ENCODE measurements at places on chromosomes 12 and 14. TPM values are rescaled to one million over a fixed set of nuclear protein-coding genes. Genes with fewer than 3 reads are reported as not detected.

- DNase-seq = no peak
Measured at GRCh38 chr14:91281346-91281745, 36.8 kb upstream of the GPR68 start.

- no peak for DNase-seq
Measured at GRCh38 chr14:23406725-23407355, 1.2 kb downstream of the MYH6 start.

- DNase-seq = peak; percentile 14
Measured at GRCh38 chr12:121894633-121895032, 6.0 kb downstream of the PSMD9 start.

- no peak for DNase-seq
Measured at GRCh38 chr12:41228066-41228820, 40.1 kb downstream of the PDZRN4 start.

DNA sequence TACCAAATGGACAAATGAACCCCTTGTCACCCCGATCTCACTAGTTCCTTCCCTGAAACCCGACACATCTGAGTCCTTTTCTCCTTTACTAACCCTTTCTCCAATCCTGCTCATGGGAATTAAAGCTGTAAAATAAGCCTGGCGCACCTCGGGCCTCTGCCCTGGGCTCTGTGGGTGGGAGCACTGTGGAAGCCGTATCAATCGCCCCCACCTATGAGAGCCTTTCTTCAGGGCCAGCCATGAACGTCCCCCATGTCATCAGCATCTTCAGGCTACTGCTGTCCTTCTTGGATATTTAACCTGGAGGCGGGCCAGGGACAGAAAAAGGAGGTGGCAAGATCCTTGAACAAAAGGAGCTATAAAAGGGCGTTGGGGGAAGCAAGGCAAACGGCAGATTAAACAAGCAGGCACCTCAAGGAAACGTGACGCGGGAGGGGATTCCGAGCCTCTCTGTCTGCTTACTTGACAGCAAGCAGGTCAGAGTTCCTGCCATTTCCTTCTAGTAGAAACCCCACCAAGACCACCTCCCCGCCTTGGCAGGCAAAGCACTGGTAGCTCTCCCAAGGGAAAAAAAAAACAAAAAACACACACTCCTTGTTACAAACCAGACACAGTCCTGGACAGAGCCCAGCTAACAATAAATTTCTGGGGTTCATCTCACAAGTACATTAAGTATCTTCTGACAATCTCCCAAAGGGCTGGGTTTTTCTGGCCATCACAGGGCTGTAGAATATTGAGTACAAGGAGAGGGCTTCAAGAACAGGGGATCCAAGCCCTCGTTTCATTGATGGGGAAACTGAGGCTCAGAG is 62.9 kb downstream of the DPF3 start:
- no peak for DNase-seq

DNA sequence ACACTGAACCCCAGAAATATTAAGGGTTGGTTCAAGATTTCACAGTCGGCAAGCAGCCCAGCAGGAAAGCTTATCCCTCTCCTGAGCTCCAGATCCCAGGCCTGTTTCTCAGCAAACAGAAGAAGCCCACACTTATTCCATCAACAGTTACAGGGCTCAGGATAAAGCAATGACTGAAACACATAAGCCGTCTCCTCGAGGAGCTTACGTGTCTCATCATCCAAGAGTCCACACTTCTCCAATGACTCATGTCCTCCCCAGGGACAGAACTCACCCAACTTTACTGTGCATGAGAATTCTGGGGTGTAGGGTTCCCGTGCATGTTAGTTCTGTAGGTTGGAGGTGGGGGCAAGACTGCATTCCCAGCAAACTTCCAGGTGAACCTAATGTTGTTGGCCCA is 31.2 kb downstream of the GSC start:
- no peak for DNase-seq

DNA sequence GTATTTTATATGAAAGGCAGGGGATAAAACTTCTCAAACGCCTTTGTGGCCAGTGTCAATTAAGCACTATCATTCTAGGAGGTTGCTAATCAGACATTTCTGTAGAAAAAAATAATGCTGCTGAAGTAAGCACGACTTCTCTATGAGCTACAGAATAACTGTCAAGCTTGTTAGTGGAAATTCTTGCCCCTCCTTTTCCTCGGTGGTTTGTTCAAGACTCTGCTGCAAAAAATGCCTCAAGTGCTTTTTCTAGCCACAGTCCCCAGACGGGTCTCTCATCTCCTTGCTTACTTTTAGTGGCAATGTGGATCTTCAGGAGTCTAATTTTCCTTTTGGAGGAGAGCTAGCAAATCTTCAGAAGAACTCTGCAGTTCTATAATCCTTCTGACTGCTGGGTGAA is 452.0 kb downstream of the FUT8 start:
- no peak for DNase-seq

DNA sequence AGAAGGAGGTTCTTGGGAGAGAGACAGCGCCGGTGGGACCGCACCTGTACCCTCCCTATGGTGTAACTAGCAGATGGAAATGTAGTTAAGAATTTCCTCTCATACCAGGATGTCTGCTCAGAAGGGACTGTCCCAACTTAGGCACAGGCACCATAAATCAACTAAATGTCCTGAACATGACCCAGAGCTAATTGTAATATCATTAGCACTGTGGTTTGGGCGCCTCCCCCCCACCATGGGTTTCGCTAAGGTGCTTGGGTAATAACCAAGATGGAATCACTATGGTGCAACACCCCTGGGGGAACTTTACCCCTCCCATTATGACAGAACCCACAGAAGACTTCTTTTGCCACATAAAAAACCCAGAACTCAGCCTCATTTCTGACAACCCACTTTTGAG is 15.9 kb downstream of the ZNF641 start:
- peak; percentile 32 for DNase-seq

DNA sequence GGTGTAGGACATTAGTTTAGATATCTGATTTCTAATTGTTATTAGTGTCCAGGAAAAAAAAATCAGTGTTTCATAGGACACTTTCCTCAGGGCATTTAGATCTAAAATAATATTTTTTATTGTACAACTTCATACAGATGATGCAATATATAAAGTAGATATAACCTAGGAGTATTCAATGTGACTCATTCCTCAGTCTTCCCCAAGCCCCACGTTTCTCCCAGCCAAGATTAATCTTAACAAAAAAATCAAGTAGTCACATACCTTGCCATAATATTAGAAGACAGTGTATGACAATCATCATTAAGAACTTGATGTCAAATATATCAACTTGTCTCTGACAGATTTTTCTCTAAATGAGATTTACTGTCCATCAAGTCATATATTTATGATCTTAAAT is 37.1 kb downstream of the PPFIA2 start:
- no peak for DNase-seq

- DNase-seq = no peak
Measured at GRCh38 chr12:76201316-76201715, 116.8 kb upstream of the NAP1L1 start.

DNA sequence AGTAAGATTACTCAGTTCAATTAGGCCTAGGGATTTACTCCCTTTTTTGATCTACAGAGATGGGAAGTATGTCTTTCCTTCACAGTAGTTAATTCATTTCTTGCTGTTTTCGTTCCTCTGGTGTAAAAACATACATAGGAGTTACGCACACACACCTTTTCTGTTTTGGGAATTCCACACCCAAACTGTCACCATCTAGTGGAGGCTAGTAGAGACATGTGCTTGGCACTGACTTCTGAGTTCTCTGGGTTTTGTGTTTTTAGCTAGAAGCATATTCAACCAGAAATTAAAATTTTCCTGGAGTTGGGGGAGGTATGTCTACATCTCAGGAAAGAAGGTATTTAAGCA is 1.4 kb downstream of the SUSD6 start:
- no peak for DNase-seq

- DNase-seq = no peak
Measured at GRCh38 chr12:90343966-90344365, 611.0 kb downstream of the CCER1 start.

GRCh38 chr12:3376779-3377455 is 114.1 kb upstream of the PRMT8 start:
- no peak for DNase-seq

DNA sequence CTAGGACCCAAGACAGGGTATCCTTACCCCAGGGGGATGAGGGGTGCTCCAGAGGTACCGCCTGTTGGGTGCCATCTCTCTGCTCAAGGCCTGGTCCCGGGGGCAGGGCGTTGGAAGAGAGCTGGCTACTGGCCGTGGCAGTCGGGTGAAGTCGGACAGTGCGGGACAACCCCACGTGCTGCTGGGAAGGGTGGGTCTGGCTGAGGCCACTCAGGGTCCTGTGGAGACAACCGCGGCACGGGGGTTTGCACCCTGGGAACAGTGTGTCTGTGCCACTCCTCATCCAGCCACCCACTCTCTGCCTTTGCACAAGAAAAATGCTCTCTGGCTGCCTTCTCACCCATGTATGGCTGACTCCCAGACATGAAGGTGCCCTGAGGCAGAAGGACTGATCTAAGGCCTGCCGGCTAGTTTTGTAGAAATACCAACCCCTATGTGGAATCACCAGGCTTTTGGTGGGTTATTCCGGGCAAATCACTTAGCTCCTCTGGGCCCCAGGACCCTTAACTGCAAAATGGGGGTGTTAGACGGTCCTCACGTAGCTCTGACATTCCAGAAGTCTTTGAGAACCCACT is 56.5 kb downstream of the LTBP2 start:
- no peak for DNase-seq

DNA sequence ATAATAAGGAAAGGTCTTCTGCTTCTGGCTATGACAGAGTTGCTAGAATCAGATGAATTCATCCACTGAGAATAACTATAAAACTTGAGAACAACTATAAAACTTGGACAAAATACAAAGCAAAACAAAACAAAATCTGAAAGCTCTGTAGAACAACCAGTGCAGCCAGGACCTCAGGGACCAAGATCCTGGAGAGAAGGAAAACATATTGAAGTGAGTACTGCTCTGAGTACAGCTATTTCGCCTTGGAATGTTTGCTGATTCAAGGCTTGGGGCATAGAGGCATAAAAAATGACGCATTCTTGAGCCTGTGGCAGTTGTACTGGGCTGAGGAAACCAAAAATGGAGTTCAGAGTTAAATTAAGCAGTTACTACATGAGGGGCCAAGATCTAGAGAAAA is 21.7 kb downstream of the FOXA1 start:
- no peak for DNase-seq

DNA sequence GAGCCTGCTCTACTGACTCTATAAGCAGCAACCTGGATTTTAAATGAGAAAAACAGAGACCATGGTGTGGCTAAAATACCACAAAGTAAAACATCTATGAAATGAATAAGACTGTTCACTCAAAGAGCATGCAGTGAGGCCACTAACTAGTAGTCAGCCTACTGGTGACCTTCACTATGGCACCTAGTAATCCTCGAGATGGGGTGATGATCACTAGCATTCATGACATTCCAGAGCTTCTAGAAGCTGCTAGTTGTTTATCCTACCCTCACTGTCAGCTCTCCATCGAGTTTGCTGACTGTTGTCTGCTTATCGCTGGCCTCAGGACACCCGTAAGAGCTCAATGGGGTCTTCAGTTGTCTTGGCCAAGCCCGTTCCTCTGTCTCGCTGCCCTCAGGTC is 13.7 kb downstream of the SPTB start:
- no peak for DNase-seq

- DNase-seq = peak; percentile 70
Measured at GRCh38 chr12:96427269-96427729, 27.1 kb upstream of the CDK17 start.

DNA sequence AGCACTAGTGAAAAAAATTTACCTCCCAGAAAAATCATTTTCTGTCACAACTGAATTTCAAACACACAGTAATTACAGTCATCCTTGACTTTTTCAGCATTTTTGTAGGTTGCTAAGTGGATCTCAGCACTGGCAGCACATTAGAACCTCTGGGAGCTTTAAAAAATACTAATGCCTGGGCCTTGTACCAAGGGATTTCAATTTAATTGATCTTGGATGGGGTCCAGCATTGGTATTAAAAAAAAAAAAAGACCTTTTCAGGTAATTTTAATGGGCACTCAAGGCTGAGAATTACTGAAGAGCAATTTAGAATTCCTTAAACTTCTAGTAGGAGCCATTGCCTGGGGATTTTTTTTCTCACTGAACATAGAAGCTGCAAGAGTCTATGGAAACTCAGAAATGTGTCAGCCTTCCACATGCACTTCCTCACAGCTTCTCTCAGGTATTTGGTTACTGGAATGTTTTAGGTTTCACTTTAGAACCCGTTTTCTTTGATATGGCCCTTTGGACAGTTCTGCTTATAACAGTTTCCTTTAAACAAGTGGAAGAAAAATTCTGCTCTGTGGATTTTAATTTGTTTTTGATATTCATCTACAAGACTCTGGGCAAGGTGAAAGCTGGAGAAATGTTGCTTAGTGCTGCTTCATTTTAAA is 88.5 kb upstream of the DACT1 start:
- no peak for DNase-seq

DNA sequence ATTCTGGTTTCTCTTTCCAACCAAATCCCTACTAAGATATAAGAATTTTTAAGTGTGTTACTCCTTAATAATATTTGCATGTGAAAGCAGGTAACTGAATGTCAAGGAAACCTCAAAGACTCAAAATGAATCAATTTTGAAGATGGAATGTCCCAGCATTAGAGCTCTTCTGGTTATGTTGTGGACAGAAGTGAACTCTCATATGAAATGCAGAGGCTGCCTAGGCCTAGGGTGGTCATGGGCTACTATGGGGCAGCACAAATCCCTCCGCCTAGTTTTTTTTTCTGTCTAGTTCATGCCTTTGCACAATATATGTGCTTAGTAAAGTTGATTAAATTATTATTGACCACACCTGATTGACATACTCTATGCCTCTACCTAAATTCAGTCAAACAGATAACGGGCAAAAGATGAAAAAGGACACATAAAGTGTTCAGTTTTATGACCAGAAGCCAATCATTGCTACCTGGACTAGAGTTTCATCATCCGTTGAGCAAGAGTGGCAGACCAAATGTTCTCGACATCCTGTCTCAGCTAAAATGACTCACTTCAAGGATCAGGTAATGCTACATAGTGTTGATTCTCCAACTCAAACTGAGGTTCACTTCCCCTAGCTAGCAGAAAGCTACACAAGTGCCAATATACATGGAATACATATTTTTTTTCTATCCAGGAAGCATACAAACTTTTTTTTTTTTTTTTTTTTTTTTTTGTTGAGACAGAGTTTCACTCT is 1211.4 kb downstream of the VRK1 start:
- DNase-seq = peak; percentile 38

Gene BAZ2A
- 129 TPM for total RNA-seq

Gene SLC22A17
- total RNA-seq = 4.7 TPM

Gene TMX1
- 55.9 TPM for total RNA-seq

Gene PAPLN
- 0.30 TPM for total RNA-seq

Gene CDKN3
- 133 TPM for total RNA-seq

Gene SLC6A12
- 0.35 TPM for total RNA-seq

Gene PRR4
- total RNA-seq = 1.3 TPM

Gene MIP
- total RNA-seq = not detected

Gene HOXC9
- total RNA-seq = not detected

Gene RIPK3
- total RNA-seq = 8.9 TPM

Gene PGF
- not detected for total RNA-seq

Gene KRT2
- total RNA-seq = not detected

Gene DAO
- not detected for total RNA-seq

Data from activated CD4-positive, alpha-beta T cell treated with anti-CD3 and anti-CD28 coated beads for 36 hours (primary cell).